Gastroesophageal sphincter (tissue), 4 donors: ENCODE measurements at places on chromosomes 5 and 9.
A peak's percentile ranks its signal among the peaks of the same experiment; 100 is the strongest.

DNA sequence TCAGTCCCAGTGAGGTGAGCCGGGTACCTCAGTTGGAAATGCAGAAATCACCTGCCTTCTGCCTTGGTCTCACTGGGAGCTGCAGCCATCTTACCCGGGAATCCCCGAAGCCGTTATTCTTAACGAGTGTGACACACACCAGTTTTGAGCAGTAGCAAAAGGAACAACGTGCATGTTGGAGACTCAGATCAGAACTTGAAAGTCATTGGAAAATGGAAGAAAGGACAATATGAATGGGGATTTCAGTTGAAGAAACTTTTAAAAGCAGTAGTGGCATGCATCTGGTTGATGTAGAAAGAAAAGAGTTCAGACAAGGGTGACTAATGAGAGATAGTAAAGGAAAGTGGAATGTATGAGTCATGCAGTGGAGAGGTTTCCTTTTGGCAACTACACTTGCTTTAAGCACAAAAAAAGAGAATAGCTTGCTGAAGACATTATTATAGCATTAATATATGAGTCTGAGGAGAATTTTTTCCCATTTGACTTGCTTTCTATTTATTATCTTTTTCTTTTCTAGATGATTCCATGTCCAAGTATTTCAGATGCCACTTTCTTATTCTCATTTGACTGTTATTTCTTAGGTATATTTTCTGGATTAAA, 44.4 kb upstream of the ANKDD1B start:
- peak; percentile 91 for ATAC-seq

DNA sequence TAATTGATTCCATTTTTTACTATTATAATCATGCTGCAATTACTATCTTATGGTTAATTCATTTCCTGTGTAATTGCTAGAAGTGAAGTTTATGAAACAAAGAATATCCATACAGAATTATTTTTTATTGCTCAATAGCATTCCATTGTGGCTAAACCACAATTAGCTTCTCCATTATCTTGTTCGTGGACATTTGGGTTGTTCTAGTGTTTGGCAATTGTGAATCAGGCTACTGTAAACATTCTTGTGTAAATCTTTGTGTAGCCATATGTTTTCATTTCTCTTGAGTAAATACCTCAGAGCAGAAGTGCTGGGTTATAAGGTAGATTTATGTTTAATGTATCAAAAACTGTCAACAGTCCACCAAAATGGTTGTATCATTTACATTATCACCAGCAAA, 341.1 kb downstream of the MAT2B start:
- no peak for ATAC-seq

GRCh38 chr9:16155878-16156277, 603.0 kb downstream of the CCDC171 start:
- ATAC-seq = no peak

DNA sequence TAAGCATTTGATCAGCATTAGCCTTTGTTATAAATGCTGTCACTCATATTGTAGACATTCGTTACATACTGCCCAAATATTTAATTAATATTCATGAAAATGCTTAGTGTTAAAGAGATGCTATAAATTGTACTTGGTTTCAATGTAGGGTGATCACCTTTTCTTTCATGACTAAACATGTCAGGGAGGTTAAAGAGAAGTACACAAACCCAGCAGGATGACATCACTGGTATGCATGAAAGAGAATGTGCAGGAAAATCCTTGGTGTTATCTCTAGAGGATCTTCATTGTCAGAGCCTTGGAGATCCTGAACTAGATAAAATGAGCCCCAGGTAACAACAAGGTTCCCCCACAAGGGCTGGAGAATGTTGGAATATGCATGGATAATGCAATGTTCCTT, 33.0 kb upstream of the SV2C start:
- no peak for ATAC-seq

GRCh38 chr5:136332223-136333015, 32.9 kb downstream of the TRPC7 start:
- ATAC-seq = no peak

GRCh38 chr5:2297991-2298390, 415.3 kb upstream of the IRX4 start:
- peak; percentile 44 for ATAC-seq

GRCh38 chr9:85062385-85063022, 393.0 kb downstream of the NTRK2 start:
- ATAC-seq = no peak

DNA sequence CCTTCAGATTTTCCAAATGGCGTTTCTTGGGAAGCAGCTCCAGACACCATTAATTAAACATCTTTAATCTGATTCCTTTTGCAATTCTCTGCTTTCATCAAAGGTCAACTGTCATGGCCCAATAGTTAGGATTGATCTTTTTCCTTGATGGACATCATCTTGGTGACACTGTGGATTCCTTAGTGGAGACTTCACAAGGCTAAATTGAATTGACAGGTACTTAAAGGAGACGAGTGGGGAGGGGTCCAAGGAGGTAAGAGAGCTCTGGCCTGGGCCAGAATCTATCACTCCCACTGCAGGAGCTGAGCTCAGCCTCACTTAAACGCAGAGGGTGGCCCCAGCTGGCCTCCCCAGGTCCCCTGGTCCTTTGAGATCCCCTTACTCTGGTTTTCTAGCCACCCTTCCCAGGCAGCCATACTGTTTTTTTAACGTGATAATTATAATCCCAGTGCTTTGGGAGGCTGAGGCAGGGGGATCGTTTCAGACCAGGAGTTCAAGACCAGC, 9.9 kb upstream of the HMCN2 start:
- ATAC-seq = no peak

DNA sequence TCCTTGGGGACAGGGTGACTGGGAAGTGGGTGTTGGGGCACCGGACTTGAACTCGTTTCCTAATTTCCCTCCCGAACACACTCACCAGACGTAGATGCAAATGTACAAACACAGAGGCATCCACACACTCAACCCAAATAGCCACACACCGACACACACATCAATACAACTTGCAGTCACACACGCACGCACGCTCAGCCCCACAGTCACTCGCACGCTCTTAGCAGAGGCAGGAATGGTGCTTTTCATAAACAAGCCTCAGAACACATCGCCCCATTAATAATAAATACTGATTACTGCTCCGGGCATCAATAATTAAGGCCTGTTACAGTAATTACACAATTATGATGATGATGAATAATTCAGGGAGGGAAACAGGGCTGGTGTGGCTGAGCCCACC, 5.7 kb downstream of the BARHL1 start:
- no peak for ATAC-seq

GRCh38 chr5:24272741-24273140, 372.0 kb downstream of the CDH10 start:
- no peak for ATAC-seq

GRCh38 chr5:156427315-156427714, 100.4 kb downstream of the SGCD start:
- no peak for ATAC-seq

- no peak for ATAC-seq
These were observed 40.9 kb downstream of the RFK start for GRCh38 chr9:76353280-76353679.

DNA sequence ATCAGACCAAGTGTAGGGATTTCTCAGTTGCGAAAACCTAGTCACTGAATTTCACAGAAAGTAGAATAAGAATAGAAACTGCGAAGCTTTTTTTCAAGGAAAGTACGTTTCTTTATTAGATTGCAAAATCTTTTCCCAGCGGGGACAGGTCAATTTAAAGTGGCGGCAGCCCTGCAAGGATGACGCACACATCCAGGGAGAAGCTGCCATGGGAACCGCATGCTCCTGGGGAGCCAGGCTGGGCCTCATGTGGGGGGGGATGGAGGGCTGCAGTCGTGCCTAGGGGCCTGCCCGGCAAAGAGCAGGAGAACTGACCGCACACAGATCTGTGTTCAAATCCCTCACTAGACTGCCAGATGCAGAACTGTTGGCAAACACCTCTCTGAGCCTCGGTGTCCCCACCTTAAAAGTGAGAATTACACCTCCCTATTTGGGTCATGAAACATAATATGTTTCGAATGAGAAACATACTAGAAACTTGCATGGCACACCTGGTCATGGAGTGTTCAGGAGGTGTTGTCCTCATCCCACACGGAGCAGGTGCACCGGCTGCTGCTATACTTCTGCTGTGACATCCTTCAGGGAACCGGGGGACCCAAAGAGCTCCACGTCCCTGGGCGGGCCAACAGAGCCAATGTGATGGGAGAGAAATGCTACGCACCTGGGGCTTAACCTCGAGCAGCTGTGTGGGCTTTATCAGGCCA, 127.8 kb upstream of the PHYKPL start:
- ATAC-seq = no peak

DNA sequence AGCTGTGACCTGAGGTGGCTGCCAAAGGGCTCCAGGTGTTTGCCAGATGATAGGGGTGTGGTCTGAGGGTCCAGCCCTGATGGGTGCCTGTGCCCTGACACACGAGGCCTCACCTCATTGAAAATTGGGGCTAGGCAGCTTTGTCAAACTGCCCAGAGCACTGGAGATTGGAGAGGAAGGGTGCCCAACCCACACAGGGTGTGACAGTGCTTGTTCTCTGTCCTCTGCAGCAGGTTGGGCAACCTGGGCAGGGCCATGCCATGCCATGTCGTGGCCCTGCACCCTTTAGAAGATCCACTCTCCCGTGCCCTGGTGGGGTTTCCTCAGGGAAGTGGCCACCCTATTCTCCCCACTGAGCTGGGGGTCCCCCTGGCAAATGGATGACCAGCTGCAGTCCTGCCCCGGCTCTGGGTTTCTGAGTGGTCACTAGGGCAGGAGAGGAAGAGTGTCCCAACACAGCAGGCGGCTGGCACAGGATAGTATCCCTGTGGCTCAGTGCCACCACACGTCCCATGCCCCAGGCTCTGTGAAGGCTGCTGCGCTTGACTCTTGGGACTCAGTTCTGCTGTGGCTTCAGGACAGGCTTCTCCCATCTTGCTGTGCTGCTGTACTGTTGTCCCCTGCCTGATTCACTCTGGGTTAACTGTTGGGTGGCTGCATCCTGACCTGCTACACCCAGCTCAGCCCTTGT, 100.8 kb upstream of the PITX1 start:
- ATAC-seq = no peak

DNA sequence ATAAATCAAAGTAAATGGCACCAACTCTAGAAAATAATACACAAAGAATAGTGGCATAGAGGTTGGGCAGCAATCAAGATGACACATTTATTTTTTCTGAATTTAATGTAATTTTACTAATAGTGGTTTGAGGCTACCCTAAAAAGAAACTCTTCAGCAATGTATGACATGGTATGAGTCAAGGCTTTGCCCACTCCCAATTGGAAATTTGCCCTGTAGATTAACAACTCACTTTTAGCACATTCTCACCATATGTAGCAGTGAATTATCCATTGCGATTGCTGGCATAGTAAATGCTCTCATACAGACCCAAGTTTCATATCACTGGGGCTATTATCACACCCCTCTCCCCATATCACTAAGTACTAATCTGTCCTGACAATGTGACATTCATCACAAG, 832.1 kb upstream of the ZNF608 start:
- no peak for ATAC-seq

DNA sequence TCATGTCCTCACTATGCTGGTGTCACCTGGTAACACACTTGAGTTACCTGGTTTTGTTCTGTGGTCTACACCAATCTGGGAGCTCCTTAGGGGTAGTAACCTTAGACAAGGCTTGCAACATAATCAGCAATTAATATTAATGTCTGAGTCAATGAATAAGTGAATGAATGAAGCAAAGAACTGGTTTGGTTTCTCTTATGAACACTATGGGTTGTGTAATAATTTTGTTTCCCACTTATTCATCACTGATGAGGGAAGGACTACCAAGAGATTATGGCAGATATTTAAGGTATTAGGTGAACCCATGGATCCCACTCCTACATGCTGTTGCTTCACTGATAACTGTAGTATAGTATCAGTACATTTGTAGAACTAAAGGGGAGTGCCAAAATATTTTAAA, 116.0 kb downstream of the SLC12A2 start:
- no peak for ATAC-seq

DNA sequence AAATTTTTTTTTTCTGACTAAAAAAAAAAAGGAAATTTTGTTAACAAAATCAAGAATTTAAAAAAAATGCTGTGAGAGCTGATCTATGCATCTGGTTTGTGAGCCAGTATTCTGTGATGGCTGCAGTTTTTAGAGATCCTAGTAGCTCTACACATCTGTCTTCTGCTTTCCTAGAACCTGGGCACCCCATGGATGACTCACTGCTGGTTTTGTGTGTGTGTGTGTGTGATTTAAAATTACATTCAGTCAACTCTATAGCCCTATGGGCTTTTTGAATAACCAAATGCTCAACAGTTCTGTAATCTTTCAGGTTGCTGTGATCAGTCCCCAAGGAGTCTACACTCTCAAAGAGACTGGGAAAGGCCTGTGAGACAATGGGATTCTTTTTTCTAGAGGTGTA, 2.5 kb upstream of the PSMD5 start:
- ATAC-seq = no peak

DNA sequence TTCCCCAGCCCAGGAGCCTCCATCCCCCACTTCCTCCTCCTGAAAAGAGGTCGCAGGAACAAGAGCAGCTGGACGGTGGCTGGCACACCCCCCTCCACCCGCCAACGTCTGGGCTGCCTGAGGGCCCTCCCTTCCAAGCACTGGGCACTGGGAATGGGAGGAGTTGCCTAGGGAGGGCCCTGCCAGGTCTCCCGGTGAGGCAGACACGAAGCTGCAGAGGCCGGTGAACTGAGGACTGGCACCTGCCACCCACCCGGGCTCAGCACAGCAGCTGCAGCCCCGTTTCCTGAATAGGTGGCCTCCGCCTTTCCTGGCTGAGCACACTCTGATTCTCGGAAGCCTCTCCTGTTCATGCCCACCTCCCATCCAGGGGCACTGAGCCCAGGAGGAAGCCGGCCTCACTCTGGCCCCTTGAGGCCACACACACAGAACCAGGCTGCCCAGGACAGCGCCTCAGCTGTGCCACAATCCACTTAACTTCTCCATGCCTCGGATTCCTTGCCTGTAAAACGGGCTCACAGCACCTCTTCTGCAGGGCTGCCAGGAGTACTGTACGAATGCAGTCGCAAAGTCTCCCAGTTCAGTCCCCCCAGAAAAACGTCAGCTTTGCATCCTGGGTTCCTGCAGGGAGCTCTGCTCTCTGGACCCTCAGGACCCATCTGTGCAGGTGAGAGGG, 1.3 kb downstream of the NPDC1 start:
- ATAC-seq = peak; percentile 29
